ENCODE measurements at places on chromosomes 16 and 17.

DNA sequence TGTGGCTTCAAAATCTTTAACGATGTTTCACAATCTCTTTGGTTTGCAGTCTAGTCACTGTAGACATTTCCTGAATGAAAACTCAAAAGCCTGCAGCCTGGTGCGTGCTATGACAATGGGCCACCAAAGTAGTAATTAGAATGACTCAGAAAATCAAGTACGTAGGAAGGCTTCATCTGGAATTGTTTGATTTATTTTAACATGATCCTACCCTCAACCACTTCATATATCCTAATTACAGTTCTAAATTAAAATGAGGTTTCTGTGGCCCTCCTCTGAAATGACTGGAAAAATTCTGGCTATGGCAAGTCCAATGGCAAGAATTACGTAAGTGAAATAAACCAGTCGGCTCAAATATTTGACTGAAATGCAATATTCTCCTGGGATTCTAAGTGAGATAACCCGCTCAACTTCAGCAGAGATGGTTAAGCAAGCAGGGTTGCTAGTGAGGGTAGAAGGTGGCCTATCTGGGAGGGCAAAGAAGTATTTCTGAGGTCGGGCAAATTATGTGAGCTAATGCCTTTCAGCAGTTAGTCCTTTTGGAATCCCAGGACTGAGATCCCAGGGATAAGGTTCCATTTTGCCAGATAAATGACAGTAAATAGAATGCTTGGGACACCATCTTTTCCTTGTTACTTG is 145.6 kb upstream of the MYOCD start:
- DNase-seq, result no peak

GRCh38 chr16:89119166-89119621 is 25.5 kb downstream of the ACSF3 start:
- no peak for DNase-seq

- no peak for DNase-seq
These were observed 502.8 kb downstream of the MAF start for GRCh38 chr16:79097771-79098170.

- DNase-seq, result no peak
These were observed 29.8 kb upstream of the C1QL1 start for GRCh38 chr17:44997733-44998520.

- no peak for DNase-seq
These were observed 131.2 kb downstream of the HS3ST3B1 start for GRCh38 chr17:14432079-14432478.

DNA sequence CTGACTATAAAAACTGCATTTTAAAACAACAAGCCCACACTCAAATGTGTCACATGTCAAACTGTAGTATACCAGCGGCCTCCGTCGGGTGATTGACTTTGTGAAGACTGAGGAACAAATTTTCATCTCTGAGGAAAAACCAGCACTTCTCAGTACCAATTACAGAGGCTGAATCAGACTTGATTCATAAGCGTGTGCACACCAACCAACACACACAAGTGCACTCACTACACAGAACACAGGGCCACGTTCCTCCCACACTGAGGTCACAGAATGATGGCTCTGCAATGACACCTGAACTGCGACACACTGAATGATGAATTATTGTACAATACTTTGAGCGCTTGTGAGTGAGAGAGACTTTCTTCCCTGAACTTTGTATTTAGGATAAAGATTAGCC is 29.6 kb downstream of the XPO6 start:
- DNase-seq, result no peak

DNA sequence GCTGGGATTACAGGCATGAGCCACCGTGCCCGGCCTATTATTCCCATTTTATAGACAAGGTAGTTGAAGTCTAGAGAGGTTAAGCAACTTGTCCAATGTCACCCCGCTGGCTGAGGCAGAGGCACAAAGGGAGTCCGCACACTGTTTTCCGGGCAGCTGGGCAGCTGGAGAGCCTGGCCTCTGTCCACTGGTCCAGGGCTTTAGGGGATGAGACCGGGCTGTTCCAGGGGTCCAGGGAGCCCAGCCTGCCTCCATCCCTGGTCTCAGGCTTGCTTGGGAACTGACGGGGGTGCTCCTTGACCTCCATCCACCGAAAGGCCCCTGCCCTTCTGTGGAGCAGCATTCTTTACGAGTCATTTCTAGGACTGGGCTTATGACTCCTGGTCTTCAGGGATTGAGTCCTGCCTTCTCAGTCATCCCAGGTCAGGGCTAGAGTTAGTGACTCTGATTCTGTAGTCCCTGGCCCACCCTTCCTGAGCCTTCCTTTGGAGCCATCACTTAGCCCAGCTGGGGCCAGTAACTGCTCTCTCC is 37.5 kb downstream of the SOCS3 start:
- no peak for DNase-seq

DNA sequence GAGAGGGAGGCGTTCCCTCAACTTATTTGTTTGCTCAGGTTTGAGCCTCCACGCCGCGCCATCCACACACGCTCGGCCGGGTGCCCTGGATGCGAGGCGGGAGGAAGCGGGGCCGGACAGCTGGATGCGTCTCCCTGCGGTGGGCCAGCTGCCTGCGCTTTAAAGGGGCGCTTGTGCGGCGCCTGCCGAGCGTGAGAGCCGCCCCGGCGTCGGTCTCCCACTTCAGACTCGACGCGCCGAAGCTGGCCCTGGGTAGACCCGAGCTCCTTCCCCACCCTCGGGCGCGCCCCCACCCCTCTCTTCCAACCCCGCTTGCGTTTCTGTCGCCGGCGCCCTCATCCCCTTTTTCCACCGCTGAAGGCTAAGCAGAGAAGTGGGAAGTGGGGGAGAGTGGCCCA is 527 bp upstream of the CHAD start:
- no peak for DNase-seq

DNA sequence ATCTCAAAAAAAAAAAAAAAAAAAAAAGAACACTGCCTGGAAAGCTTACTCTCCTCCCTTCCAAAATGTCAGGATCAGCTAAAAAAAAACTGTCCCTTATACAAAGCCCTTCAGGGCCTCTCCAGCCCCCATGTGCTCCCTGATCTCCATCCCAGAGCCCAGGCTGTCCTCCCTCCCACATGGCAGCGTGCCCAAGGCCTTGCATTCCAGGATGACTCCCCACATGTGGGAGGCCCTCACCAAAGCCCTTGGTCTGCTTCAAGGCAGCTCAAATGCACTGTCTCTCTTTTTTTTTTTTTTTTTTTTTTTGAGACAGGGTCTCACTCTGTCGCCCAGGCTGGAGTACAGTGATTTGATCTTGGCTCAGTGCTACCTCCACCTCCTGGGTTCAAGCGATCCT is 2.3 kb downstream of the FDXR start:
- DNase-seq, result no peak

DNA sequence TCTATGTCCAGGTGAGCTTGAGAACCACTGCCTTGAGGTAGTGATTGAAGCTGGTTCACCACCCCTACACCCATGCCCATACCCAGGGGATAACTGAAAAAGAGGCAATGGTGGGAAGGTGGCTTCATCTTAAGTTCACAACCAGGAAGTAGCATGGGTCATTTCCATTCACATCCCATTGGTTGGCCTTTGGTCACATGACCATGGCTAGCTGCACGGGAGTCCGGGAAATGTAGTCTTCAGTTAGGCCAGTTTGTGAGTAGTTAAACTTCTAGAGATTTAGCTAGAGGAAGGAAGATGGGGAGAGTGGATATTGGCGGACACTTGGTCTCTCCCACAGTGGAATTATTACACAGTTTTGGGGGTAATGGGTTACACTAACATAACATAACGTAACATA is 92.9 kb downstream of the RGS9 start:
- no peak for DNase-seq

DNA sequence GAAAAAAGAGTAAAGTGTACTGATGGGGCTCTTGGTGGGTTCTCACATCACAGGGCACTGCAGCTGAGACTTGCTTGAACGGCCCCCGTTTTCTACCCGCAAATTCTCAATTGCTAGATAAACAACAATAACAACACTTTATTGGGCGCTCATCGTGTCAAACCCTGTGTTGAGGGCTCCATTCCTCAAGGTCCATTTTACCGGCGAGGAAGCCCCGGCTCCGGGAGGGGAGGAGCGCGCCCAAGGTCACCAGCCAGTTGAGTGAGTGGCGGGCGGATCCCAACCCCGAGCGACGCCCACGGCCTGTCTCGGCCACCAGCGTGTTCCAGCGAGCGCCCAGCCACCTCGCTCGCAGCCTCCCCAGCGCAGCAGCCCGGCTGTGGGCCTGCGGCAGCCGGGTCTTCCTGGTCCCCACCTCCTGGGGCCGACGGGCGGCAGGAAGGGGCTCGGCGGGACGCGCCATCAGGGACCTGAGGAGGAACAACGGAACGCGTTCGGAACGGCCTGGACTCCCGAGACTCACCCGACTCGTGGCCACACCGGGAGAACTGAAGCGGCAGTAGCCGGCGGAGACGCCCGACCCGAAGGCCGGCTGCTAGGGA is 373 bp downstream of the CMC2 start:
- peak; percentile 56 for DNase-seq

DNA sequence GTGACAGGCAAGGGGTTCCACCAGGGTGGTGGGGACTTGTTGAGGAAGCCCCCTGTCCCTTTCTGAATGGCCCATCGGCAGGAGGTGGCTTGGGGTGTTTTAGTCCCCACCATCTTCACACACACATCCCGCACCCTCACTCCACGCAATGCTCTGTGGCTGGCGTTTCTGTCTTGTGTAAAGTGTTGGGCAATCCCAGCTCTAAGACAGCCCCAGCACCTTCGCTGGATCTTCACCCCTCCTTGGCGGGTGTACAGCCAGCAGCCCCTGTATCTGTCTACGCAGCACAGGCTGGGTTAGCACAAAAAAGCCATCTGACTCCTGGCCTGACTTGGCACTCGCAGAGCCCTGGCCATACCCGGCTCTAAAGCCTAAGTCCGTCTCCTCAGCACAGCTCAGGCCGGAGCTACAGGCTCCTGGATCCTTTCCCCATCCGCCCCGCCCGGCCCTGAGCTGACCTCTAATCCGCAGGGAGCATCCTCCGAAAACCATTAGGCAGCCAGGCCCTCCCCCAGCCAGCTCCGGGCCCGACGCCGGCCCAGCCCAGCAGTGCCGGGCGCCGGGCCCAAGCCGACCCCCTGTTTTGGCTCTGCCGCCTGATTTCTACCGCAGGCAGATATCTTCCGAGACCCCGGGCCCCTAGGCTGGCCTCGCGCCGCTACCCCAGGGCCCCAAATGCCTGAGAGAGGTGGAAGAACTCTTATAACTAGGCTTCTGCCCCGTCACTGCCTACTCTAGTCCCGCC is 42.4 kb upstream of the TAC4 start:
- no peak for DNase-seq

All from T-helper 22 cell (primary cell).